ENCODE measurements at places on chromosomes 1 and 21.
A peak's percentile ranks its signal among the peaks of the same experiment; 100 is the strongest.

- no peak for DNase-seq
These were observed 64.8 kb upstream of the ZNF281 start for GRCh38 chr1:200474633-200475032.

DNA sequence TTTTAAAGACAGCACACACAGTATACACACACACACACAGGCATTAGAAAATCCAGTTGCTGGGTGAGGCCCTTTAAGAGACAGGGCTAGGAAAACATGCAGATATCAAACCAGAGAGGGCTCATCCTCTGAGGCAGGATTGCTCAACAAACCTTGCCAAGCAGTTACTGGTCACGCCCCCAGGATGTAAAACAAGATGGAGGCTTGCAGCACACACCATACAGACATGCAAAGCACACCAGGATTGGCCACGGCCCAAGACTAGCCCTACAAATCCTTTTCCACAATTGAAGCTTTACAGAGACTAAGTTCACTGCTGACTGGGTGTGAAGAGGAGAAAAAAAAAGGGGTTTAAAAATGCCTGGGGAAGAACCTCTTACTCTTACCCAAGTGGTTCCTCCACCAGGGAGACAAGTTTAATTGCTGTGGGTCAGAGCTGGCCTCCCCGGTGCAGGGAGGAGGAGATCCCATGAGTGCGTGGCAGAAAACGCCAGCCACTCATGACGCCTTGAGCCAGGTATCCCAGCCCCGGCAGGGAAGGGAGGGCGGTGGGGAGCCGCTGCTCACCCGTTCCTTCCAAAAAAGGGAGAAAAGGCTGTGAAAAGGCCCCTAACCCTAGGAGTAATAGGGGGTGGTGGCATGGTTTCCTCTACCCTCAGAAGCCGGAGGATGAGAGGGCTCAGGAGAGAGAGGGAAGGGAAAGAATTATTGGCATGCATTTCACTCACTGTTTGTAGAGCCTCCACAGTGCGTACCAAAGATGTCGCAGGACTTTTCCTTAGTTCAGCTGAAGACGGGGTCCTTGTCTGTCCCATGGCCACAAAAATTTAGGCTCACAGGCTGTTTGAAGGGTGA lies 594.6 kb upstream of the ZP4 start:
- DNase-seq, result no peak

- DNase-seq, result peak; percentile 41
These were observed 16.9 kb downstream of the RPTN start for GRCh38 chr1:152141971-152142584.

DNA sequence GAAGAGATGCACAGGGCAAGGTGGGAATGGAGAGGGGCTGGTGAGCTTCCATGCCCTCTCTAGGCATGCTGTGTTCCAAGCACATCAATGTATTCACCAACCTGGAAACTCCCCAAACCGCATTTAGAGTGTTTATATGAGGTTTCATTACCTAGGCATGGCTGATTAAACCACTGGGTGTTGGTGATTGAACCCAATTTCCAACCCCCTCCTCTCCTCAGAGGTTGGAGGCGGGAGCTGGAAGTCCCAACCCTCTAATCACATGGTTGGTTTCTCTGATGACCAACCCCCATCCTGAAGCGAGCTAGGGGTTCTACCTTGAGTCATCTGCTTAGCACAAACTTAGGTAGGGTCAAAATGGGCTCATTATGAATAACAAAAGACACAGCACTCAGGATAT lies 3.0 kb upstream of the PPIE start:
- DNase-seq, result no peak

- DNase-seq, result no peak
These were observed 65.8 kb upstream of the VAMP3 start for GRCh38 chr1:7705048-7705907.

DNA sequence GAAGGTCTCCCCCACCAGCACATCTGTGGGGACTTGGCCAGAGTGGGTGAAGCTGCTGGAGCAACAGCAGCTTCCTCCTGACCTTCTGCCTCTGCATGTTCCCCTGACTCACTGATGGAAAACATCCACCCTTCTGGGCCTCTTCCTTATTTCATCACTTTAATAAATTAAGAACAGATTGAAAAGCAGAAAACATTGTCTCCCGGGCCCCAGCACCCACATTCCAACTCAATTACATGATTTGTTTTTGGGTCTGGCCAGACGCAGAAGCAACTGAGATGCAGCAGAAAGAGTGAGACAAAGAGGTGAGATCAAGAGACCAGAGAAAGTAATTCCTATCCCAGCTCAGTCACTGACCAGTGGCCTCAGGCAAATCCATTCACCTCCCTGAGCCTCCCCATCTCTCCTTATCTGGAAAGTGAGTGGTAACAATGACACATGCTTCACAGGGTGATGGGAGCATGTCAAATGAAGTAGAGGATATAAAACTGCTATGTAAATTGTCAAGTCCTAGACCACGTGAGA lies 157.1 kb downstream of the ELAVL4 start:
- peak; percentile 22 for DNase-seq

- DNase-seq, result no peak
These were observed 63.7 kb downstream of the CLDN17 start for GRCh38 chr21:30102871-30103270.

DNA sequence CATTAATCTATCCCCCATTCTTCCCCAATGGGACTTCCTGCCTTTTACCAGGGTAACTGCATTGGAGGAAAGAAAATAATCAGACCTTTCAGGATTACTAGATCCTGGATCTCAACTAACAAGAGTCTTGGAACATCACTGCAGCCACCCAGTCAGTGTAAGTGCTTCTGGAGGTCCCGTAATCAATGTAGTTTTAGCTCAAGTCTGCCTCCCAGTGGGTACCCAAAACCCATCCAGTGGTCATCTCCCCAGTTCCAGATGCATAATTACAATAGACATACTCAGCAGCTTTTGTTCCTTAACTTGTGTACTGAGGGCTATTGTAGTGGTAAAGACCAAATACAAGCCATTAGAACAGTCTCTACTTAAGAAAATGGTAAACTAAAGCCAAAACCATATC lies 319.1 kb downstream of the GPATCH2 start:
- DNase-seq, result no peak

DNA sequence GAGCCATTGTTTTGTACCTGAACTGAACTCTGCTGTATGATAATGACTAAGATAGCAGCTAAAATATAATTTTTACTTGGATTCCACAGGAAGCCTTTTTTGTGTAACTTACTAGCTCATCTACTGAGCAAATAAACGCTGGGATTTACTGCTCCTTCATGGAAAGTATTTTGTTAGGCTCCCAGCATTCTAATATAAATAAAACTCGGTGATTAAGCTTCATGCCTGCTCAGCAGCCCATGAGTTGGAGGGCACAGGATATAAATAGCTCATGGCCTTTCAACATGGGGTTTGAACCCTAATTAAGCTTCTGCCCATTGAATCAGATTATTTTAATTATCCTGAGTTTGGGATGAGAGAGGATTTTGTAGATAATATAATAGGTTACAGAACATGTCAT lies 180.0 kb downstream of the PCP4 start:
- no peak for DNase-seq

GRCh38 chr1:44894591-44894990 lies 51.5 kb upstream of the PTCH2 start:
- no peak for DNase-seq

- no peak for DNase-seq
These were observed 35.7 kb downstream of the CLEC20A start for GRCh38 chr1:178461104-178461503.

GRCh38 chr21:17610911-17611310 lies 1.8 kb downstream of the BTG3 start:
- no peak for DNase-seq

DNA sequence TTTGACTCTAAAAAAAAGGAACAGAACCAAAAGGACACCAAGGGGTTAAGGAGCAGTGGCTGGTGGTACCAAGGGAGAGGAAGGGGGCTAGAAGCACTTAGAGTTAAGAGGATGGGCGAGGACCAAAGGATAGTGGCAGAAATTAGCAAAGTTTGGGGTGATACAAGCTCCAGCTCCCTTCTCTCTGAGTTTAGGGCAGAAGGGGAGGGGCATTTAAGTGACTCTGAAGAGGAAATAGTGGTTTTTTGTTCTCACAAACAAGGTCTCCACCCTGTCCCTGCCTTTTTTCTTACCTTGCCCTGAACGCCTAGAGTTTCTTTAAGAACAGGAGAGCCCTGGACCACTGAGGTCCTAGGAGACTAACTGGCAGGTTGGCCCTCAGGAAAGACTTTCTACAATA lies 3.3 kb downstream of the CDC42SE1 start:
- DNase-seq, result no peak

- no peak for DNase-seq
These were observed 88.2 kb downstream of the ZSCAN20 start for GRCh38 chr1:33560680-33561079.

DNA sequence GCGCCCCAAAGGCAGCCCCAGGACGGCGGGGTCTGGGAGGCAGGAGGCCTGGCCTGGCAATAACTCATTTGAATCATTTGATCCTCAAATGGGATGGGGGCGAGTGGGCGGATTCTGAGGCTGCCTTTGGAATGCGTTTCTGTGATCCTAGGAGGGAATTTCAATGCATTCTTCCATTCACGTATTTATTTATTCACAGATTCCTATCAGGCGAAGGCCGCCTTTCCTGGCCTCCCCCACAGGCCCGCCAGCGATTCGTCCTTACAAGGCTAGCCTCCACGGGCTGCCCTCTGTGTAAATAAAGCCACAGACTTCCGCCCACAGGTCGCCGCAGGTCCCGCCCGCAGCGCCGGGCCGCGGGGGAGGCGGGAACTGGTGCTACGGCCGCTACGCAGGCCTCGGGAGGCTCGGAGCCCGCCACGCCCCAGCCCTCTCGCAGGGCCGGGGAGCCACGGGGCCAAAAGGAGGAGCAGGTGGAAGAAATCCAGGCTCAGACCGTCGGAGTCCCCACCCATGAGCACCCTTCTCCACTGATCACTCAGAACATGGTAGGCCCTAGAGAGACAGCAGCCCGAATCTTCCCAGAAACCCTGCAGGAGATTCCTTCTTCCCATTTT lies 31.3 kb upstream of the JUN start:
- peak; percentile 67 for DNase-seq

DNA sequence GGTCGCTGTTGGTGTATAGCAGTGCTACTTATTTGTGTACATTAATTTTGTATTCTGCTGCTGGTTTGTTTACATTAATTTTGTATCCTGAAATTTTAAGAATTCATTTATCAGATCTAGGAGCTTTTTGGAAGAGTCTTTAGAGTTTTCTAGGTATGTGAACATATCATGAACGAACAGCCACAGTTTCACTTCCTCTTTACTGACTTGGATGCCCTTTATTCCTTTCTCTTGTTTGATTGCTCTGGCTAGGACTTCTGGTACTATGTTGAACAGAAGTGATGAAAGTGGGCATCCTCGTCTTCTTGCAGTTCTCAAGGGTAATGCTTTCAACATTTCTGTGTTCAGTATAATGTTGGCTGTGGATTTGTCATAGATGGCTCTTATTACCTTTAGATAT lies 1757.9 kb downstream of the BRINP3 start:
- no peak for DNase-seq

GRCh38 chr21:19123525-19123924 lies 719.9 kb upstream of the TMPRSS15 start:
- DNase-seq, result no peak

DNA sequence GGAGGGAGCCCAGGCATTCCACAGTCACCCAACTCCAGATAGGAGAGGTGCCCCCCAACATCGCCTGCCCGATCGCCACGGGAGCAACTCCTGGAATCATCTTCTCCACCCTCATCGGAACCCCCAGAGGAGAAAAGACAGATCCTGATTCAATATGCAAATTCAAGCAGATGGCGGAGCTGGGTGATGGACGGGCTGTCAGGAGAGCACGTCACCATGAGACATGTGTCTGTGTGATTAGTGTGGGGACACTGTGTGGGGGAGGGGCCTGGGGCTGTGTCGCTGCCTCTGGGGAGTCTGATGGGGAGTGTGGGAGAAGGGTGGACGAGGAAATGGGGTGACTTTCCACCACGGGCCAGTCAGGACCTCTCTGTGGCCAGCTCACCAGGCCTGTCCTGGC lies 90.2 kb upstream of the CSF3R start:
- DNase-seq, result no peak

DNA sequence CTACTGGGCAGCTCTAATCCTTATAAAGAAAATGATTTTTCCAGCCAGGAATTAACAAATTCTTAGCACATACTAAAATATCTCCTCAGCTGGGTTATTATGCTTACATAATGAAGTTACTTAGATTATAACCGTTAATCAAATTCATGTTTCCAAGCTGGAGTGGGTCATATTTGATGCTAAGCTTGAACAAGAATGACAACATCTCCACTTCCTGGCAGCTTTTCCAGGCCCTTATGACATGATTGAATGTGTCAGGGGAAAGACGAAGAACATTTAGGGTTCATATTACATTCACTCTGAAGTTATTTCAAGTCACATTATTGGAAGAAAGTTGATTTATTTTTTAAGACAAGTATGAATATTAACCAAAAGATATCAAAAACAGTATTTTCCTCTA lies 333.7 kb downstream of the PCP4 start:
- no peak for DNase-seq

DNA sequence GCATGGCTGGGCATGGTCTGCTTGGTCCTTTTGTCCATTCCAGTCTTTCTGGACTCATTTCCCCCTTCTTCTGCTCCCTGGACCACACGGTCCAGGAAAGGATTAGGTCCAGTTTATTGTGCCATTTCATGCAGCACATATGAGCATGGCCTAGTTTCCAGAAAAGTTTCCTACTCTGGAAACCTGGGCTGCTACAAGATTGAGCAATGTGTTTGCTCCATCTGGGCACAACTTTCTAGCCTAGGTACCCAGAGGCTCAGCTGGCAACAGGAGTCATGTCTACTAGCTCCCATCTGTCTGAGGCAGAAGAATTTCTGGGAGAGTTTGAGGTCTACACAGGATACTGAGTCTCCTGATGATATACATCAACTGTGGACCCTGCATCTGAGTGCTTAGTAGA lies 14.8 kb downstream of the FMOD start:
- DNase-seq, result no peak

GRCh38 chr1:18646091-18646785 lies 15.6 kb downstream of the PAX7 start:
- DNase-seq, result no peak

GRCh38 chr21:31107176-31107785 lies 69.0 kb upstream of the KRTAP19-8 start:
- DNase-seq, result no peak

DNA sequence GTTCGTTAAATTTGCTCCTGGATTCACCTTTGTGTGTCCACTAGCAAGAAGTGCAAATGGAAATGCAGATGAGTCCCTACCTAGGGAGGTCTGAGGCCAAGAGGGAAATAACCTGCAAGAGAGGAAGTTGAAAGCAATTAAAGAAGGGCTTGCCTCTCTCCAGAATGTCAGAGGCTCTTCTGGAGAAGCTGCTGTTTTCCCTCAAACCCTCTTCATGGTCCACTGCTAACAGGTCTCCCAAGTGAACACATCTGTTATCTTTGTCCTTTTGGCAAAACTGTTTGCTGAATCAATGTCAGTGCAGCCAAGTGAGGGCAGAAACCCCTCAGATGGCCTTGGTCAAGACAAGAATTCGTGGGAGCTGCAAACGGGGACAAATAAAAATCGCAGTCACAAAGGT lies 177.3 kb upstream of the PLXNA2 start:
- DNase-seq, result no peak

DNA sequence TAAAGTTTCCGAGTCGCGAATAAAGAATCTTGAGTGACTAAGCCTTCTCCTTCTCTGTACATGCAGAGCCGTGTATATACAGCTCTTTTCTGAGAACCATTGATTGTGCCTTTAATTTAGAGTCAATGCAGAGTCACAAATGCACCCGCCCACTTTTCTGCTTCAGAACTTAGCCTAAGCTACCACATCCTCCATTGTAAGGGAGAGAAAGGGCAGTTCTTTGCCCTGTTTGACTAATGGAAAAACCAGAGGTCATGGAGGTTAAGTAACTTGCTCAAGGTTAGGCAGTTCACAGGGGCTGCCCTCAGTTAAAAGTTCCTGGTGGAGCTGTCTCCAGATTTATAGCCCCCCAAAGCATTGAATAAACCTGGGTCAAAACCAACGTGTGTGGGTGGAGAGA lies 139.6 kb downstream of the TOMM20 start:
- DNase-seq, result no peak

Data from tibial nerve (tissue), 4 donors.